ENCODE measurements at places on chromosomes 6 and 20.
A peak's percentile ranks its signal among the peaks of the same experiment; 100 is the strongest.

DNA sequence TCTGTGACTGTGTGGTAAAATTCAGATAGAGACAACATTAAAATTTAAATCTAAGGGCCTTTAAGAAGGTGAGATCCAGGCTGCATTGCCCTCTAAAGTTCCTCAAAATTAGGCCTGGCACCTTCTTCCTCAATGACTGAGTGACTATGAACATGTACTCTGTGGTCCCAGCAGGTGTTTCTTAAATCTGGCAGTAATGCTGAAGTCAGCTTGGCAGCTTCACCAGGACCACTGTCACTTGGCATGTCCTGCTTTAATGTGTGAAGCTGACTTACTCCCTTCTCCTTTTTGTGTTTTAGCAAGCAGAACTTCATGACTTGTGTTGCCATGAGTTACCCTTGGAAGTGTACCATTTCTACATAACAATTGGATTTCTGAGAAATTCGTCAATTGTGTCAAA is 141.7 kb downstream of the NKAIN2 start:
- DNase-seq: no peak

GRCh38 chr6:18246205-18246604 is 18.1 kb downstream of the DEK start:
- peak; percentile 38 for DNase-seq

GRCh38 chr20:14696937-14697336 is 359.5 kb upstream of the FLRT3 start:
- DNase-seq: no peak

GRCh38 chr6:135519348-135519747 is 21.8 kb upstream of the AHI1 start:
- DNase-seq: no peak

DNA sequence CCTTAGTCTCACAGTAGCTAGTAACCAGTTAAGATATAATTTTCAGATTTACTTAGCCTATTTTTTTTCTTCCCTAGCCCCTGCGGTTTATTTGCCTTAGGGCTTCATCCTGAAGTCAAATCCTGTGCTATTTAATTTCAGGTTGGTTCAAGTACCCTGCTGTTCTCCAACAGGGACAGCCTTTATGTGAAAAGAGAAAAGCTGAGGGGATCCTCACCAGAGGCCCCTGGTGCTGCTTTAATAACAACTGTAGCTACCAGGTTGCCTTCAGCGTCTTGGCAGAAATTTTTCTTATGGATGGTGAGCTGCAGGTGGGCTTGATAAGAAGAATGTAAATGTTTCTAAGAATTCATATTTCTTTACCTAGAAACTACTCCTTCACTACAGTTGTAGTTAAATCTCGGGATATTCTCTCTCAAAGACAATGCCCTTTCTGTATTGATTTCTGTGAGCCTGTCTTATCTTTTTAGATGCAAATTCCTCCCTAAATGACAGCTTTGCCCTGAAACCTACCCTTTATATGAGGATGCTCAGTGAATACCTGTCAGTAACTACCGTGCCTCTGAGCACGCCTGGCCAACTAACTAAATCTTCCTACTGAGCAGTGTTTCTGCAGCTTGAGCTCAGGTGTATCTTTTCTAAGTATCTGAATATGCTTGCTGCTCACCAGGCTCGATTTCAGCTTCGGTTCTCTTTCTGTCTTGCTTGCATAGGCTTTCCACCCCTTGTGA is 320.5 kb downstream of the MMUT start:
- no peak for DNase-seq

DNA sequence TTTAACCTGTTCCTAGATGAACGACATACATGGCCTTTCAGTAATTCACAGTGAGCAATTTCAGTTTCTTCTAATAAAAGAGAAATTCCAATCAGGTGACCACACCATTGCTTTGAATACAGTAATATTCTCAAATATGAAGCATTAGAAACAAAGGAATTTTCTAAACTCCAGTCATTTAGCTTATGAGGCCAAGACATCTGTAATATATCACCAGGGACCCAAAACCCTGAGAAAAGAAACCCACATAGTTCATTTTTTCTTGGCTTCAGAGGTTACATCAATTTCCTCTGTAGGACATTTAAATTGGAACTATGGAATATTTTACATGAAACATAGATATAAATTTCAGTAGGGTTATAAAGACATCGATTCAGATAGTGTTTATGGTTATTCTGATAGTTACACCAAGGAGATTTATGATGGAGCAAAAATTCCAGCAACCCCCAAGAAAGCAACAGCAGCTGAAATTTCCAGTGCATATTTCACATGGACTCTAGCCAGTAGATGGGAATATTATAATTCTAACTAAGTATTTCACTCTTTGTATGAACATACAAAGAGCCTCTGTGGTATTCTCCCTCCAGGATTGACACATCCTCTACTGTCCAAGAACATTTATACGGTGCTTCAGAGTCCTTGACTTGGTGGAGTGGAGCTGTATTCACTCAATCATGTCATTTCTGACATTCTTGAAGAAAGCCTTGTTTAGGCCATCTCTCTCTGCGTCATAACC is 82.9 kb downstream of the ADGRG6 start:
- no peak for DNase-seq

- DNase-seq: no peak
Observed at GRCh38 chr20:34680586-34681175, 3.8 kb upstream of the PIGU start.

- DNase-seq: peak; percentile 46
Observed at GRCh38 chr6:137697267-137697938, 169.7 kb upstream of the TNFAIP3 start.

DNA sequence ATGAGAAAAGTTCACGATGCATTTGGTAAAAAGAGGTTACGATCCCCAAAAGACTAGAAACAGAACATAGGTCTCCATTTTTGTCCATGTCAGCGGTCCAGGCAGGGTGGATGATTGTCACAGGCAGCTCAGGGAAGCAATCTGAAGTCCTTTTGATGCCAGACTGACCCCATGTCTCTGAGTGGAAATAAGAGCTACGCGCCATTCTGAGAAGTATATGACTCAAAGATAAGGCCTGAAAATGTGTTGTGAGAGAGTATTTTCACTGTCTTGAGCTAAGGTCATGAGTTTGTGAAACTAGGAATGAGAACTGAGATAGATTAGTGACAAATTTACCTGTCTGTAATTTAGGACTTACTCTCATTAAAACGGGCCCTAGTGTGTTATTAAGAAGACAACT is 69.5 kb downstream of the LYRM4 start:
- no peak for DNase-seq

GRCh38 chr20:18672834-18673233 is 85.0 kb downstream of the DTD1 start:
- DNase-seq: no peak

GRCh38 chr20:44030394-44030793 is 115.7 kb downstream of the TOX2 start:
- DNase-seq: no peak

GRCh38 chr6:101626269-101626668 is 232.8 kb downstream of the GRIK2 start:
- DNase-seq: no peak

DNA sequence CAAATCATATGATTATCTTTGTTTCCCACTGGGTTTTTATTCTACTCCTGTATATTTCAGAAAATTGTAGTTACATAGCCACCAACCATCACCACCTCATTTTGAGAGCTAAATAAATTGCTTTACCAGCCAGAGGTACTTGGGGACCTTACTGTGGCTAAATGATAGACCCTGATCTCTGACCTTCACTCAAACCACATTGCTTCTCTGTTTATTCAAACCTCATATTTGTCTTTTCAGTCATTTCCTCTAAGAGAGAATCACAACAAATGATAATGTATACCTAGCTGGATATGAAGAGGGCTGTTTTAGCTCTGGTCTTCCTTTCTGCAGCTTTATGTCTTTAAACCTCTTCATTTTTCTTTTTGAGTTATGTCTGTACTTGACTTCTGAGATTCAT is 142.8 kb downstream of the ADGB start:
- DNase-seq: no peak

DNA sequence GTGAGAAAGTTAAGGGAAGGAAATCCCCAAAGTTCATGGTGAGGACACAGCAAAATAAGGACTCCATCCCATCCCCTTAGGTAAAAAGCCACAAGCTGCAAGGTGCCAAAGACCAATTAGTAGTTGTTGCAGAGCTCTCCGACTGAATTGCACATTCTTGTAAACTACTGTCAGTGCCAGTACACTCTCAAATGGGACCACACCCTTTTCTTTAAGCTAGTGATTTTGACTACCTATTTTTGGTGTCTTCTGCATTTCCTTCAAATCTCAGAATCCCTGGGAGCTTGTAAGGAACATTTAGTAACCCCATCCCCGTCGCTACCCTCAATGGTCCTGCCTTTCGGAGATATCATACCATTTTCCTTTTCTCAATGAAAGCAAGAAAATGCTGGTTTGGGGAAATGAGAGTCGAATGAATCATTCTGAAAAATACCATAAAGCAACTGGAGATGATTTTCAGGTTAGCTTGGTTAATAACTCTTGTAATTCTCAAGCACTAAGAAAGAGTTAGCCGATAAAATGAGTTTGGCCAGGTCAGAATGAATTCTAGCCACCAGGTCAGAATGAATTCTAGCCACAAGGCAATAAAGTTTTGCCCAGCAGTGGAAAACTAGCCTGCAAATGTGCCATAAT is 5.2 kb upstream of the HMGN3 start:
- no peak for DNase-seq

- no peak for DNase-seq
Observed at GRCh38 chr6:157038610-157039009, 261.4 kb downstream of the ARID1B start.

GRCh38 chr6:136736281-136736960 is 55.9 kb downstream of the MAP3K5 start:
- DNase-seq: no peak

DNA sequence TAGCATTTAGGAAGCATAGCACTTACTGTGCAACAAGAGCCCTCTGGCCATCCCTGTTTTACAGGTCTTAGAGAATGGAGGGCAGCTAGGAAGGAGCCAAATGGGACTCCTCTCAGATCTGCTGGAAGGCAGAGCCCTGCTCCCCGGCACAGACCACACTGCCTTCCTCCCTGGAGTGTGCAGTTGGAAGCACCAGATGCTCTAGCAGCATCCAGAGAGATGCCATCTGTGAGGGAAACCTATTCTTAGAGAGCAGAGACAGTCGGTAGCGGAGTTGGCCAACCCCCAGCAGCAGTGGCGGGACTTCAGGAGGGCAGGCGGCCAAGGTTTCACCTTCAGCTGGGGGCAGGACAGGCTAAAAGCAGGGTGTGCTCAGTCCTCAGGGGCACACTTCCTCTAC is 16.7 kb upstream of the E2F1 start:
- no peak for DNase-seq

GRCh38 chr20:62193079-62194025 is 10.5 kb downstream of the MTG2 start:
- DNase-seq: no peak

DNA sequence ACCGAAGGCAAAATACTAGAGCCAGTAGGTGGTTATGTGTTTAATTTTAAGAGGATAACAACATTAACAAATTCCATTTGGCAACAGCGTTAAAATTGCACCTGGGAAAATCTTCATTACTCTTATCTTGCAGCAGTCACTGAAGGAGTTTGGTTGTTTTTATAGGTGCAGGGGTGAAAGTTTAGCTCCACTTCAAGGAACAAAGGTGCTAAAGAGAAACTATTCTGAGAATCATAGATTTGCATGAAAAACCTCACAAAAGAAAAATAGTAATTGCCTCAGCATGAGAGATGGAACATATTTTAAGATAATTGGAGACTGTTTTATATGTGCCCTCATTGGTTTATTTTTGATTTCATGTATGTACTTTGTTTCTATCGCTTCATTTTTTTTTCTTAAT is 444.4 kb downstream of the UTRN start:
- DNase-seq: no peak

DNA sequence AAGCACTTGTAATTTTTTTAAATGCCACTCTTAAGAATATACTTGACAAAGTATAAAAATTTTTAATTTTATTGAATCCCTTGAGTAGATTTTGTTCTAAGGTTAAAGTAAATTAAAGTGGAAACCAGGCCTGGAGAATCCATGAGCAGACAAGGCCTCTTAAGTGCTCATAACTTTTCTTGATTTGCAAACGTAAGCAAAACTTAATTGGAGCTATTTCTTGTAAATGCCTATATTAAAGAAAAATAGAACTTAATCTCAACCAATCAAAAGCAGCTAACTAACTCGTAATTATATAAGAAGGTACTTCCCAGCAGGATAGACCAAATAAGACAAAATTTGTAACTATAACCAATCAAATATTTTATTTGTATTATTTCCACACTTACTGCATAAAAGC is 12.7 kb upstream of the DEFB129 start:
- DNase-seq: no peak

DNA sequence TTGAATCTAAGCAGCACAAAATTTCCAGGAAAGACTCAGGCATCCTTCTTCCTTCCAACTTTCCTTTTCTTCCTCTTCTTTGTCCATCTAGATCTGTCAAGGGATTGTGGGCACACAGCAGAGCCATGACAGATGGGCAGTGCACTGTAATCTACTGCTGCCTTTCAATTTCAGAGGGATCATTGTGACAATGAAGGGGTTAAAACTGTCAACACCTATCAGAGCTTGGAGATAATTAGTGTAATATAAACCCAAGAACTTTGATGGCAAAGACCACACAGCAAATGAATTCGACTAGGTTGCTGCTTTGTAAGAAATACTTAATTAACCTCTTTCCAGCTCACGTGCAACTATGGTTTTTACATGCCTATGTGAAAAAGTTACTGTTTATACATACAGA is 55.0 kb downstream of the SAMD5 start:
- DNase-seq: no peak

DNA sequence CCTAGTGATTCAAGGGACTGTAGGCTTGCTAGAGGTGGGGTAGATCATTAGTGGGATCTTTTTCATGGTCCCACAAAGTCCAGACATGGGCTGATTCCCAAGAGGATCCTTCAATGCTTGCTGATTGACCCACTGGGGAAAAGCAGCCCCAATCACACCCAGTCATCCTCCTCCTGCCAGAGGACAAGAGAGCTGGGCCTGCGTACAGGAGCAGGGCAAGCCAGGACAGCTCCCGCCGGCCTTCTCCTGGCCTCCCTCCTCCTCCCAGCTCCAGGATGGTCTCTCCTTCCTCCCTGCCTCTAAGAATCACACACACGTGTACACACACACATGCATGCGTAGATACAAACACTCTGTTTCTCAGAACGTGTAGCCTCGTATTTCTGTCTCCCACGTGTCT is 27.0 kb downstream of the KCNK15 start:
- DNase-seq: no peak

GRCh38 chr6:15313367-15313766 is 67.5 kb downstream of the JARID2 start:
- DNase-seq: no peak

DNA sequence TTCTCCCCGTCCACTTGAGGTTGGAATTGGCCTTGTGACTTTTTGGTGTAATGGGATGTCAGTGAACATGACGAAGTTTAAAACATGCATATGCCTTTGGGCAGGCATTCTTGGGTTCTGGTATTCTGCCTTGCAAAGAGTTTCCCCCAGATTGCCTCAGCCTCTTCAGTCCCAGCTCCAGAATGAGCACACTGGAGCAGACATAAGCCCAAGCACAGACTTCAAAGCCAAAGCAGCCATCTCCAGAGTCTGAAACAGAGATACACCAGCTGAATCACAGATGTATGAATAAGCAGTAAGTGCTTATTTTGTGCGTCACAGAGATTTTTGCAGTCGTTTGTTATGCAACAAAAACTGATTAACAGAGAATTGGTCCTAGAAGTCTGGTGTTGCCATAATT is 546.0 kb downstream of the FRK start:
- no peak for DNase-seq

Measured in LoVo (cell line).